Ascending aorta (tissue), 2 donors: ENCODE measurements at places on chromosomes 5 and 9.

GRCh38 chr9:95341293-95341962 is 23.9 kb upstream of the FANCC start:
- no peak for DNase-seq

GRCh38 chr5:115231598-115231997 is 31.1 kb downstream of the PGGT1B start:
- DNase-seq: no peak

GRCh38 chr5:7036192-7036835 is 323.1 kb downstream of the TENT4A start:
- no peak for DNase-seq

GRCh38 chr9:92986176-92987119 is 39.1 kb downstream of the FGD3 start:
- no peak for DNase-seq
